ENCODE measurements at places on chromosomes 4 and X.
A peak's percentile ranks its signal among the peaks of the same experiment; 100 is the strongest.

- DNase-seq, result peak; percentile 63
These were observed 158.4 kb downstream of the CHIC2 start for GRCh38 chr4:53905941-53906377.

DNA sequence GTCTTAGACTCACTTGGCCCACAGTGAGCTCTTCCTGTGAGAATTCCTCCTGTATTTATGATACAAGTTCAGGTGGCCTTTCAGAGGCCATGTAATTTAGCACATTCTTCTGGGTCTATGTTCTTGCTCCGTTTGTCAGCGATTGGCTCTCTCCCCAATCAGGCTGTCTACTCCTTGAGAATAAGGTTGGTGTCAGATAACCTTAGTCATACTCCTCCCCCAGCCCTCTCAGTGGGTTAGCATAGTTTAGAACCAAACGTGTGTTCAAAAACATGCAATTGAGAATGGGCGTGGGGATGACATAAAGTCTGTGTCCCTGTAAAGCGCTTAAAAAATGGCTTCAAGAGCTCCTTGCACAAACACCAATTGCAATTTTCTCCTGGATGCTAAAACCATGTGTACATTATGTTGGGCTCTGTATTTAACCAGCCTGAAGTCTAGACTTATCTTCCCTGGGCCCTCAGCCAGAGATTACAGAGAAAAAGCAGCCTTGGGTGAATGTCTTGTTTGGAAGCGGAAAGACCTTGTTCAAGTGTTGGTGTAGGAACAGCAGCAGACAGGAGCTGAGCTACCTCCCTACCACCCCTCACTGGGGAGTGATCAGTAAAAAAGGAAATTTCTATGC, 9.9 kb upstream of the CT47C1 start:
- DNase-seq, result no peak

GRCh38 chrX:45001048-45001447, 128.1 kb downstream of the KDM6A start:
- no peak for DNase-seq

GRCh38 chrX:54530357-54530900, 410 bp downstream of the GNL3L start:
- DNase-seq, result no peak

DNA sequence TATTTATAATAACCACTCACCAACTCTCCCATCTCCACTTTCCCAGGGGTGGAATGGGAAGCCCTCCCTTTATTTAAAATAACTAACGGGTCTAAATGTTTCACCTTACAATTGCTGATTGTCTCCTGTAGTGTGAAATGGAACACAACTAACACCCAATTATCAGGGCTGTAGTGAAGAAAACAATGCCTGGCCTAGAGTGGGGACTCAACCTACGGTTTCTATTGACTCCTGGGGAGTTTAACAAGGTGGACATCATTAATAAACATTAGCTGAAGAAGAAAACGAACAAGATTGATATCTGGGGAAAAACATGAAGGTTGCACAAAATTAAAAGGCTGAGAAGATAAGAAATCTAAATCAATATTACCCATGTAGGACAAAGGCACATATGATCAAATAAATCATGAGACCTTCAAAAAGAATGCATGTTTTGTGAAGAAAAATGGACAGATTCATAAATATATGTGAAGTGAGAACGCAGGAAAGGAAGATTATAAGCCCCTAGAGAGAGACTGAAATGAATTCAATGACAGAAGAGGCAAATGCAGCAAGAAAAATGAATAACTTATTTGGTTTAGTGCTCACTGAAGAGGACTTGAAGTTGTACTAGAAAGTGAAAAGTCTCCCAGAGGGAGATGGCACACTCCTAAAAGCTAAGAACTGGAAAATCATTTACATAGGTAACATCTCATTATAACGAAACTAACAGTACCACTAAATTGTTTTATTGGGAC, 593.0 kb upstream of the AADAT start:
- no peak for DNase-seq

DNA sequence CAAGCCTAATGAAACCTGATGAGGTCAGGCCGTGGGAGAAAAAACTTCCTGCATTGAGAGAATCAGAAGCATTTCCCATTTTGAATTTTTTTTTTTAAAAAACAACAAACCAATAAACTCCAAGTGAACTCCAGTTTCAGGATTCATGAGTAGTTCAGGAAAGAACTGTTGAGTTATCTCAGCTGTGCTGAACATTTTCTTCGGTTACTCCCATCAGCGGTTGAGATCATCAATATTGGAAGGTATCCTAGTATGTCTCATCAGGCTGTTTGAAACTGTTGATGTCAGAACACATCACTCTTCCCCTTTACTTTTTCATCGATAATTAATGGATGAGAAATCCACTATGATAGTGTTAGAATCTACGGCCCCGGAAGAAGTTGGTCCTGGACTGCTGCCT, 82.4 kb upstream of the ADGRG2 start:
- DNase-seq, result no peak

DNA sequence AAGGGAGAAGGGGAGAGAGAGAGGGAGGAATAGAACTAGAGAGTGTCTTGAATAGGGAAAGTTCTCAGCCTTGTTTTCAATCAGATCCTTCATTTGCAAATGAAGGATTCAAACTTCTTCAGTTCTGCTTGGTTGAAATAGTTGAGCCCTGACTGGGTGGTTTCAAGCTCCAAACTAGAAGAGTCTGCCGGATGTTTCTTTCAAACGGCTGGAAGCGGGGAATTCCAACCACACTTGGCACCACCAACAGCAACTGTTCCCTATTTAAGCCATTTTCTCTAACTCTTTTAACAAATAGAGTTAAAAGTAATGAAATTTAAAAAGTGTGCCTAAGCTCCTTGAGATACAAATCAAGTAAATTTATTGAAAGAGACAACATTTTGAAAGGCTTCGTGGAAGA, 67.5 kb upstream of the DDX60 start:
- no peak for DNase-seq

GRCh38 chrX:7244405-7244804, 96.5 kb upstream of the PUDP start:
- DNase-seq, result no peak

GRCh38 chr4:129344058-129344457, 248.1 kb downstream of the C4orf33 start:
- DNase-seq, result peak; percentile 75

GRCh38 chr4:167784826-167785225, 307.5 kb upstream of the ANXA10 start:
- no peak for DNase-seq

DNA sequence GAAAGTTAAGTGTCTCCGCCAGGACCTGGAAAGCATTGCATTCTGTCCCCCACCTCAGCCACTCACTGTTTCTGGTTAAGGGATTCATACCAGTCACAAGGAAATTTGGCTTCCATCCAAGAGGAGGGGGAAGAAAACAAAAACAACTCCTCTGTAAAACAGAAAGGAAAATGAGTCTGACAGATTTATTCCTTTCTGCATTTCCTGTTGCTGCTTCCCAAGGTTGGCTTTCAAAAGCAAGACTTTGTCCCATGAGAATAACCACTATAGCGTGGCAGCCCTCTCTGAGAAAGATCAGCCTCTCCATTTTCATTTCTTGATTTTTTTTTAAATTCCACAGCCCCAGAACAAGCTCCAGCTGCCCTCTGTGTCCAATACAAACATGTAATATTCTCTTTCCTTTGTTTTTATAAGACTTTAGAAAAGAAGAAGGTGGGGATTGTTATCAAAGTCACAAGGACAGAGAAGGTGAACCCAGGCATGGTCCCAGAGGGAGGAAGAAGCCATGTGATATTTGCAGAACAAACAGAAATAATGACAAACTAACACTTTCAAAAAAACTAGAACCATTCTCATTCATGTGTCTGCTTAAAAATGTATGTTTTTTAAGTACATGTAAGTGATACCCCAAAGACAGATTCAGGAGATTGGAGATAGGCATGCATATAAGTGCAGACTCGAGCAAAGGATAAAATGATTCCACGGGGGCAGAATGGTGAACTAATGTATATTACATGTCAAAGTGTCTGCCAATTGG, 90.7 kb upstream of the DCLK2 start:
- DNase-seq, result no peak

DNA sequence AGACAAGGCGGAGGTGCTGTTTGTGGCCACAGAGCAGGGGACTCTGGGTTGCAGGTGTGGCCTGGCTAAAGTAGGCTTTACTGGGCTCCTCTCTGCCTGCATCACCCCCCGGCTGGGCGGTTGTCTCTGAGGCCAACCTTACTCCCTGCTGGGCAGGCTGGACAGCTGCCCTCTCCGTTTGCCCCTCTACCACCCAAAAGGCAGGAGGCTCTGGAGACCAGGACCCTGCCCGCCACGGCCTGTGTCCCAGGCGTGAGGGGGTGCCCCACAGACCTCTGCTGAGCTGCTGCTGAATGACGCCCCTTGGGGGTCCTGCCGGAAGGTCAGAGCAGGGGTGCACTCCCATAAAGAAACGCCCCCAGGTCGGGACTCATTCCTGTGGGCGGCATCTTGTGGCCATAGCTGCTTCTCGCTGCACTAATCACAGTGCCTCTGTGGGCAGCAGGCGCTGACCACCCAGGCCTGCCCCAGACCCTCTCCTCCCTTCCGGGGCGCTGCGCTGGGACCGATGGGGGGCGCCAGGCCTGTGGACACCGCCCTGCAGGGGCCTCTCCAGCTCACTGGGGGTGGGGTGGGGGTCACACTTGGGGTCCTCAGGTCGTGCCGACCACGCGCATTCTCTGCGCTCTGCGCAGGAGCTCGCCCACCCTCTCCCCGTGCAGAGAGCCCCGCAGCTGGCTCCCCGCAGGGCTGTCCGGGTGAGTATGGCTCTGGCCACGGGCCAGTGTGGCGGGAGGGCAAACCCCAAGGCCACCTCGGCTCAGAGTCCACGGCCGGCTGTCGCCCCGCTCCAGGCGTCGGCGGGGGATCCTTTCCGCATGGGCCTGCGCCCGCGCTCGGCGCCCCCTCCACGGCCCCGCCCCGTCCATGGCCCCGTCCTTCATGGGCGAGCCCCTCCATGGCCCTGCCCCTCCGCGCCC, 920 bp downstream of the HTT-AS start:
- no peak for DNase-seq

- DNase-seq, result no peak
These were observed 30.6 kb downstream of the ABHD18 start for GRCh38 chr4:127995776-127996175.

DNA sequence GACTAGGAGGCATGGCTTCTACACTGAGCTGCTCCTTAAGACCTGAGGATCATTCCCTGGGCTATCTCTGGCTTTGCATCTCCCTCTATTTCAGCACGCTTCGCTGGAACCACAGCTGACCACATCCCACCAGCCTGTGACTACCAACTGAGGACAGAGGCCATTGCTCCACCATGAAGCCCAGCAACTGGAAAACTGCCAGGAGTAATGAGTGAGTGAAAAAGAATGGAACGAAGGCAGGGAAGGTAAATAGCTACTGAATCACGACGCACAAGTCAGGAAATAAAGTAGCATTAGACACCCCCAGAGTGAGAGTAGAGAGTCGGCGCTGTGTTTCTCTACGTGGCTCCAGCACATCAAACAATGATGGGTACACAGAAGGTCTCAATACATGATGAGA, 314.7 kb downstream of the LDB2 start:
- no peak for DNase-seq

GRCh38 chrX:121569609-121570008, 522.2 kb downstream of the GLUD2 start:
- no peak for DNase-seq

- no peak for DNase-seq
These were observed 100.7 kb downstream of the SPRY1 start for GRCh38 chr4:123497340-123497739.

- DNase-seq, result no peak
These were observed 24.4 kb upstream of the SLC25A43 start for GRCh38 chrX:119374736-119375135.

DNA sequence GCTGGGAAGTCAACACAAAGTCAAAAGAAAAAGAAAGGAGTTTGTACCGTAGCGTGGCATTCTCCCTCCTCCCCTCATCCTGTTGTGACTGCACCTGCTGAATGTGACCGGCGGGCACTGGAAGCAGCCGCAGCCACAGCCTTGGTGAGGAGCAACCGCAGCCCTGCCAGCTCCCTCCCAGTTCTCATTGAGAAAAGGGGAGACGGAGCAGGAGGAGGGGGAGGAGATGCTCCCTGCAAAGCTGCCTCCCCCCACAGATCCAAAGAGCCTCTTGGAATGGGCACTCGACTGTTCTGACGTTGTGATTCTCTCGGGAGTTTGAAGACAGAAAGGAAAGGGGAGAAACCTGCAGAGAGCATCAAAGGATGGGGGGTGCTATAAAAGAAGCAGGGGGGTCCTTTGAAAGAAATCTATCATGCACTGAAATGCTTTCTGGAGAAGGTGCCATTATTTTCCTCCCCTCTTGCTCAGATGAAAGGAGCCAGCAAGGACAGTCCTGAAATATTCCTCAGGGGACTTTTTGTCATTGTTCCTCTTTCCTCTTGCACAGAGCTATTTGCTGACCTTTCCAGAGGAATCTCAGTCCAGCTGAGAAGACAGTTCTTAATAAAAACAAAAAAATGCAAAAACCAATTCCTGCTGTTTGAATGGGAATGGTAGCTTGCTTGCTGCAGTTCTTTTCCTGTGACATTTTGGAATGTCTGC, 429.7 kb downstream of the MAPK10 start:
- peak; percentile 13 for DNase-seq

DNA sequence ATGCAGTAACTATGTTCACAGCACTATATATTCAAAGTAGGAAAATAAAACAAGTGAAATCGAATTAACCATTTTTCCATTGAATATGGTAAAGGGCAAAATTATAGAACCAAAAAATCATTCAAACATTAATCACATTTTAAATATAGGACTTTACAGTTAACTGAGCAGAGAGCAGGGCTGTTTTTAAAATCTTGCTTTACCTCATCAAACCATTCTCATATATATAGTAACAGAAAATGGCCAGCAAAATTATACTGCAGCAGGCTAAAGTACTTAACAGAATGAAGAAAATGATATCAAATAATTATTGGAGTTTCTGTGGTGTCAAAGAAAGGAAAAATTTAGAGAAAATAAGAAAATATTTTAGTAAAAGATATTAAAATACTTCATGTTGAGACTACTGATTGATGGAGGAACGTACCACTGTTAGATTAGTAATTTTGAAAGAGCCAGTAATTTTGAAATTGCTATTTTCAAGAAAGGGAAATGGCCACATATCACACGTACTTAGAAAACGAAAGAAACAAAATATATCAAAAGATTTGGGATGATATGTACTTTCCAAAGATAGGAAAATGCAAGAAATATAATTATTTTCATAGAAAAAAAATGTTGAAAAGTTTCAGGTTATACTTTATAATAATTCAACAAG, 813.7 kb downstream of the DMD start:
- no peak for DNase-seq

DNA sequence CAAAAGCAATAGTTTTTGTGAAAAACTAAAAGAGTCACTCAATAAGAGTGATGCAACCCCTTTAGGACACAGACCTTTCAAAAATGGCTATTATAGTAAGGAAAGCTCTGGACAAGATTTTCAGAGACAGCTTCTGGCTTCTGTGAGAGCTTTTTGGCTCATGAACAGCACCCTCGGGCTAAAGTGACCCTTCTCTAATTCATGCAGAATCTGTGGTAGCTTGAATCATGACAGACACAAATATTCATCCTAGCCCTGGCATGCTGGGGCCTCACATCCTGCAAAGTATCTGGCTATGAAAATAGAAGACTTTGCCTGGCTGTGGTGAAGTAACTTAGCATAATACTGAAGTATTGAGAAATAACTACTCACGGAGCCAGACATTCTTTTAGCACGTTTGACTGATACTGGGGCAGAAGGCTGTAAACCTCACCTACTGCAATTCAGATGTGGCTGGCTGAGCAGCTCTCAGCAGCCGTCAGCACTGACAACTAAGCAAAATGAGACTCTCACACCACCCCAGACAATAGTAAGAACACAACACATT, 327.3 kb downstream of the MAPK10 start:
- no peak for DNase-seq
